ENCODE measurements at places on chromosomes 16 and 17.

- no peak for DNase-seq
Observed at GRCh38 chr16:55756963-55757362, 75.9 kb downstream of the CES1 start.

- DNase-seq, result no peak
Observed at GRCh38 chr16:87166934-87167333, 150.3 kb downstream of the C16orf95 start.

GRCh38 chr17:34725008-34725407 is 145.6 kb downstream of the TMEM132E start:
- no peak for DNase-seq

DNA sequence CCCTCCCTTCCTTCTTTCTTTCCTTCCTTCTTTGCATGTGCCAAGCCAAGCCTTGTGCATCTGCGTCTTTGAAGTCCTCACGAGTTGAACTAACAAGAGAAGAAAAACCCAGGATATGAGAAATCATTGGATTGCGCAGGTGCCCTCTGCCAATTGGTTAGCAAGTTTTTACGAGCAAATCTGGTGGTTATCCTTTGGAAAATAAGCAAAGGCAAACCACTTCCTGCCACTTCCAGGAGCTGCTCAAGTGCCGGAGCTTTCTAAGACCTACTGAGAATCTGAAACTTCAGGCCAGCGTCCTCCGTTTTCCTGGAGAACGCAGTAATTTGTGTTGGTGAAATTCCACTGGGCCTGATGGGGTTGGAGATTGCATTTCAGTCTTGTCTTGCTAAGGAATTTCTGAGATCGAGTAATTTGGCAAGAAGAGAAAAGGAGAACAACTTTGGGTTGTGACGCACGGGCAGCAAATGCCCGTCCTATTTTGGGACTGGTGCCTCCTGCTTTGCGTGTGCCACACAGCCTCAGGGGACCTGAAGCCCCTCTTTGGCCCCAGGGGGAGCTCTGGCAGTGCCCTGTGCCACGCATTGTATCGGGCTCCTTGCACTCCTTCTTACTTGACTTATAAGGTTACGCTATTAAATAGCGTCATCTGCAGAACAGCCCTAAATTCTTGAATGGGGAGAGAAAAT is 56.4 kb downstream of the CMIP start:
- DNase-seq, result no peak

GRCh38 chr17:82632451-82632850 is 15.8 kb downstream of the WDR45B start:
- no peak for DNase-seq

GRCh38 chr17:39828443-39828842 is 35.7 kb downstream of the IKZF3 start:
- DNase-seq, result no peak

- DNase-seq, result no peak
Observed at GRCh38 chr17:41907633-41908539, 10.9 kb downstream of the ACLY start.

Data from NCI-H460 (cell line).